ENCODE measurements at places on chromosomes 12 and 14.

DNA sequence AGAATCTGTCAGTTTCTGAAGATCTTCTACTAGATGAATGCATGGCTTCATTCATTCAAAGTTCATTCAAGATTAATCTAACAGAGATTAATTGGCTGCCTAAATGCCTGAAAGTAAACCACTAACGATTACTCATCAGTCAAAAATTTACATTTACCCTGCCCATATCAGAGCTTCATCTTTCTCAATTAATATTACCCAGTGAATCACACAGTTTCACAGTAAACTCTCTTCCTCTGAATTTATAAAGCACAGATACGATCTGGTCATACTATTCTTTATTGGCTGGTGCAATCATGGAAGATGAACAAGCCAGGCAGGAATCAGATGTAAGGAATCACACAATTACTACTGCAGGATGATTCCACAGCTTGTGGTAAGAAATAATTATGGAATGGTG is 377.7 kb downstream of the SLC16A7 start:
- no peak for DNase-seq

DNA sequence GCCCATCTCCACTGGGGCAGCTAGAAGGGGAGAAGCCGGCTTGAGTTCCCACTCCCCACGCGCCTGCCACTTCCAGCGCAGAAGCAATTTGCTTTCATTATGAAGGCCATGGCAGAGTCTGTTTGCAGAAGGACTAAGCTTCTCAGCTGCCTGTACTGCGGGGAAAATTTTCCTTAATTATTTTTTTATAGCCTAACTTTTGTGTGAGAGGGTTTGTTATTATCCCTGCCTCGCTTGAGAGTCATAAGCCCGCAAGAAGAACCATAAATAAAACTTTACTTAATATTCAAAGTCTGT is 56.0 kb upstream of the DLK1 start:
- DNase-seq = no peak

DNA sequence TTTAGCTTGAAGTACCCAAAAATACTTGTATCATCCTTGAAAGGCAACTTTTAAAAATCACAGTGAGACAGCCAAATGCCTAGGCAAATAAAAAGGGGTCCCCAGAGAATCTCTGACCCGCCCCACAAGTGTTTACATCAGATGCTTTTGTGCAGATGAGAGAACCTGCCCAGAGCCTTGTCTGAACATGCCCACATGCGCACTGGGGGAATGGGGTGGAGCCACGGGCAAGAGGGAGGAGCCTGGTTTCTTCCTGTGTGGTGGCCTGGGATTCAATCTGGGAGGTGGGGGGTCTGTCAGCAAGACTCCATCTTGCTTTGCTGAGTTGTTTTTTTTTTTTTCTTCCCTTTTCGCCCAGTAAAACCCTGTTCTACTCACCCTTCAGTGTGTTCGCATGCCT is 381.7 kb upstream of the CCDC196 start:
- no peak for DNase-seq

GRCh38 chr14:77682158-77682553 is 25.7 kb downstream of the ALKBH1 start:
- DNase-seq = no peak

DNA sequence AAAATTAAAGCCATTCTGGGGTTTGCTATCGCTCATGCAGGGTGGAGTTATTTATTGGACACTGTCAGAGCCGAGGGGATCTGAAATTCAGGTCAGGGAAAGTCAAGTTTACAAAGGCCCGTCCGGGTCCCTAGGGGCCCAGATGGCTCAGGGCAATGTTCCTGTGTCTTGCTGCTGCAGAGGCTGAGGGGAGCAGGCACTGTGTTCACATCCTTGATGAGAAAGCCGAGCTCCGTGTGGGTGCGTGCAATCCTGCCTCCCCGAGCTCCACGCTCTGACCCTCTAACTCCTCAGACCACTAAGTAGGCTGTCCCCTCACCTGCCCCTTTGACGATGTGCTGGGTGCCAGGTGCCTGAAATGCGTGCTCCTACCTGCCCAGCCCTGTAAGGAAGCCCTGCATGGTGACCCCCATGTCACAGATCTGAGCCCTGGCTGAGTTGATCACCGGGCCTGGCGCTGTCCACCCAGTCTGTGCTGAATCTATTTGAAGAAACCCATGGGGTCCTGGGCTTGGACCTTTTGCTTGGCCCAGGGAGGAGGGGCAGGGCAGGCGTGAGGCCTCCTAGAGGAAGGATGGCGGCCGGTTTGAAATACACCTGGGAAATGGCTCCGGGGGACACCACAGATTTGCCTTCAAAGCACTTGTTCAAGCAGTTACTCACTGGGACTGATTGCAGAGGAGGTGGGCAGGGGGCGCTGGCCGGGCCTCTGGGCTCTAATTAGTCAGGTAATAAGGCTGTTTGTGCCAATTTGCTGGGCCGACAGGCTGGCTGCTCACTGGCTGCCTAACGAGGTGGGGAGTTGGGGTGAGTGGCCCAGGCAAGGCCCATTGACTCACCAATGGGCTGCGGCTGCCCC is 204.3 kb downstream of the KIF26A start:
- no peak for DNase-seq

- DNase-seq = no peak
Observed at GRCh38 chr12:78390920-78391319, 473.7 kb upstream of the SYT1 start.

DNA sequence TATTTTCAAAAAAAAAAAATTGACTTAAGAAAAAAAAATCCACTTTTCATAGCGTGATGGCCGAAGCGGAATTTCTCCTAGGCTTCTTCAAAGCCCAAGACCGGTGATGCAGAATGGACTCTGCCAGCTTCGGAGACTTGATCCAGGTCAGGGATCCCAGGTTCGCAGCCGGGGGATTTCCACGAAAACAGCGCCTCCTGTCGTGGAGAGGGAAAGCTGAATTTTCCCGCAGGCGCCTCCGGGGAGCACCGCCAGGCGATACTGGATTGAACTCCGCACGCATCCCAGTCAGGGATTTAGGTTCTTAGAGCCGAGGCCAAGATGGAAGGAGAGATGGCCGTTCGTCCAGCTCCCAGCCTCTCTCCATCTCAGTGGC is 2.1 kb downstream of the TTC6 start:
- no peak for DNase-seq

GRCh38 chr12:100564905-100565467 is 8.5 kb upstream of the GAS2L3 start:
- DNase-seq = no peak

DNA sequence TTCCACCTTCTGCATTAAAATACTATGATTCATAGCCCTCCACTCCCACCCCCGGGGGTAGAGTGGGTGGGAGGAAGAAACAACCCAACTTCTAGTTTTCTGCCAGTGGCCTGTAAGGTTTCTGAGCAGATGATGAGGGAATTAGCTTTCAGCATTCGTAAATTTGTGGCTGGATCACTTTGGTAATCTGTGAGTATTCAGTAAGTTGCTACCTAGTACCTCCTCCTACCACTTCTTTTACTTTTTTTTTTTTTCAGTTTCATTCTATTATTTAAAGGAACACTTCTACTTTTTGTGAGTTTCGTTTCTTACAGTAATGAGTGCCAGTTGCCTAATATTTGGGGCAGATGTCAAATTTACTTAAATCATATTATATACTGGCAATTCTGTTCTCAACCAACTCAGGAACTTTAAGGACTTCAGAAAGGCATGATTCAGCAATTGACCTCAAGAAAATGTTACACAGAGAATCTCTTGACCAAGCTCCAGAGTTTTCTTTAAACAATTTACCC is 42.4 kb upstream of the EMP1 start:
- DNase-seq = no peak

All from NT2/D1 (cell line).